ENCODE measurements at places on chromosomes 7 and 10. TPM values are rescaled to one million over a fixed set of nuclear protein-coding genes. Genes with fewer than 3 reads are reported as not detected.
A peak's percentile ranks its signal among the peaks of the same experiment; 100 is the strongest.

DNA sequence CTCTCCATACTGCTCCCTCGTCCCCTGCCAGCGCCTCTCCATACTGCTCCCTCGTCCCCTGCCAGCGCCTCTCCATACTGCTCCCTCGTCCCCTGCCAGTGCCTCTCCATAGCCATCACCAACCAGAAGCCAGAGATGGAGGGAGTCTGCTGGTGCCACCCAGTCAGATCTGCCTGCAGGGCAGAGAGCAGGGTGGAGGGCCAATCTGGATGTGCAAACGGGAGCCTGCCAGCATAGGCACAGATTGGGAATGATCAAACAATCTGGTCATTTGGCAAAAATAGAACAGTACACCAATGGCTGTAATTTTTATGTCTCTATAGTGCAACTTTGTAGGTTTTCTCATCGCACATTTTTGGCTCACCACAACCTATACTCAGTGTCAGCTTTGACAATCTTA is 76.9 kb upstream of the LRRC4 start:
- no peaks in the 10 kb centered on the region for H3K36me3 ChIP-seq
- H3K27me3 ChIP-seq = peaks cover 36% of the 10 kb centered on the region
- H3K27ac ChIP-seq = no peak overlapping the region
- H3K4me1 ChIP-seq = no peaks in the 10 kb centered on the region
- no peak overlapping the region for H3K4me3 ChIP-seq

ACSL5 gene
- polyA plus RNA-seq = 46.1 TPM

CUEDC2 gene
- polyA plus RNA-seq = 42.1 TPM

DNA sequence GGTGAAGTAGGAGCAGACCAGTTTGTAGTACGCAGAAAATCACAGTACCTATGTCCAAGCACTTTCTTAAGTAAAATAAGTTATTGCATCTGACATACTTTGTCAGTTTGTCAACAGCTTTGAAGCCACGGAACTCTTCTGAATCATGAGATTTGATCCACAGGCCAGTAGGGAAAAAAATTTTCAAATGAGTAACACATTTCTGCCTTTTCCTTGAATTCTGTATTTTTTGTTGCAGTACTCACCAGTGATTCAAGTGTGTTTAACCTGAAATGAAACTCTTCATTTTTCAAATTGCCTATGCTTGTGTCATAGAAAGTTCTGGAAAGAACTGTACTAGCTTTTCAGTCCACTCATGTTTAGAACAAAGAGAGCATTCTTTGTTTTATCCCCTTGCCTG is 337.7 kb downstream of the GATA3 start:
- H3K36me3 ChIP-seq = no peaks in the 10 kb centered on the region
- peaks cover 18% of the 10 kb centered on the region for H3K27me3 ChIP-seq
- no peaks in the 10 kb centered on the region for H3K4me1 ChIP-seq
- H3K27ac ChIP-seq = no peak overlapping the region
- no peak overlapping the region for H3K4me3 ChIP-seq
- DNase-seq = no peak

DNA sequence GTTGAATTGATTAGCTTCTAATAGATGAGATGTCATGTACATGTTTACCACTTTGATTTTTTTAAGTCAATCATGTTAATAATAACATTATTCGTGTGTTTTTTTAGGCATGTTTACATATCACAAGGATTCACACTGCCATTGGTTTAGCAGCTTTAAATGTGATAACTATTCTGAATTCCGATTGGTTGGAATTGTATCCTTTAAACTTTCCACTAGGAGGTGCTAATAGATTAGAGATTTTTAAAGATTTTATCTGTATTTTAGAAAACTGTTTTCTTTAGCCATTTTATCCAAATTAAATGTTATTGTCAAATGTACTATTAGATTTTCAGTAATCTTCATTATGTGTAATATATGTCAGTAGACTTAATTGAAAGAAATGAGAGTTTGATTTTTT is 83.2 kb downstream of the HECTD2 start:
- H3K4me1 ChIP-seq = no peaks in the 10 kb centered on the region
- H3K27ac ChIP-seq = no peak overlapping the region
- peak; percentile 65 for DNase-seq
- H3K27me3 ChIP-seq = no peaks in the 10 kb centered on the region
- no peak overlapping the region for H3K4me3 ChIP-seq

EPHB4 gene
- polyA plus RNA-seq = 45.7 TPM

PILRA gene
- polyA plus RNA-seq = 122 TPM

GRCh38 chr10:125027871-125028869 is 86.2 kb downstream of the ZRANB1 start:
- no peaks in the 10 kb centered on the region for H3K27me3 ChIP-seq
- H3K27ac ChIP-seq = no peak overlapping the region
- H3K4me1 ChIP-seq = peaks cover 8% of the 10 kb centered on the region
- DNase-seq = no peak

- no peak overlapping the region for H3K4me3 ChIP-seq
- H3K27ac ChIP-seq = no peak overlapping the region
- H3K36me3 ChIP-seq = peaks cover 20% of the 10 kb centered on the region
- no peak for DNase-seq
- no peaks in the 10 kb centered on the region for H3K4me1 ChIP-seq
- H3K27me3 ChIP-seq = no peaks in the 10 kb centered on the region
Observed at GRCh38 chr7:128997181-128997580, 57.7 kb downstream of the TNPO3 start.

GRCh38 chr7:80294346-80294745 is 159.7 kb downstream of the GNAI1 start:
- no peaks in the 10 kb centered on the region for H3K4me1 ChIP-seq
- no peak for DNase-seq
- H3K36me3 ChIP-seq = no peaks in the 10 kb centered on the region
- H3K27ac ChIP-seq = no peak overlapping the region
- H3K27me3 ChIP-seq = no peaks in the 10 kb centered on the region

PARD3 gene
- polyA plus RNA-seq = 26.3 TPM

DNA sequence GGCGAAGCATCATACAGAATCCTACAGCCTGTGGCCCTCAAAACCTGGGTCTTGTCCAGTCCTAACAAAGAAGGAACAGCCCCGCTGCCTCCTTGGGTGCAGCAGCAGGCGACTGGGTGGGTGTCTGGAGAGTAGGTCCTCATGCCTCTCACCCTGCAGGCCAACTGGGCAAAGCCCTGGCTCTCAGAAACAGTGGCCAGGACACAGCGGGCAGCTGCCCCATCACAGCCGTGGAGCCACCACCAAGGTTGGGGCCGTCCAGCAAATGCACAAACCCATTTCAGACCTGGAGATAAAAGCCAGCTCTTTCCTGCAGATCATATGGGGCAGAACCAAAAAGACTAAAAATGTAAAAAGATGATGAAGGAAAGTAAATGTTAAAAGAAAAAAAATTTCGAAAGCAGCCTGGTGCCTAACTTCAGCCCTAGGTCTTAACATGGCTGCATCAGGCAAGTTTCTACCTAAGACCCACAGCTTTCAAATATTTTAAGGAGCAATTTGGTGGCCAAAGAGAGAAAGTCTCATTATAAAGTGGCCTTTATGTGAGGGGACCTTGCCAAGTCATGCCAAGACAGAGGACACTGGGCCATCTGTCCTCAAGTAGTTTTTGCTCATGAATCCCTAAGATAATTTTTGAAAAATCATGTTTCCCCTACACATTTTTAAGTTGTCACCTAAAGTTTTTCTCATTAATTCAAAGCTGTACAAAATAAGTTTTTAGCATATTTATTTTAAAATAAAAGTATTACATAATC is 142.1 kb downstream of the PAXIP1 start:
- DNase-seq = no peak
- H3K4me3 ChIP-seq = no peak overlapping the region

MYL7 gene
- polyA plus RNA-seq = not detected

GRCh38 chr10:30433306-30433729 is 666 bp upstream of the MAP3K8 start:
- DNase-seq = peak; percentile 87
- H3K4me1 ChIP-seq = peaks cover 13% of the 10 kb centered on the region
- H3K27ac ChIP-seq = peak overlapping the region; percentile 99
- H3K27me3 ChIP-seq = no peaks in the 10 kb centered on the region
- peaks cover 2% of the 10 kb centered on the region for H3K36me3 ChIP-seq

DNA sequence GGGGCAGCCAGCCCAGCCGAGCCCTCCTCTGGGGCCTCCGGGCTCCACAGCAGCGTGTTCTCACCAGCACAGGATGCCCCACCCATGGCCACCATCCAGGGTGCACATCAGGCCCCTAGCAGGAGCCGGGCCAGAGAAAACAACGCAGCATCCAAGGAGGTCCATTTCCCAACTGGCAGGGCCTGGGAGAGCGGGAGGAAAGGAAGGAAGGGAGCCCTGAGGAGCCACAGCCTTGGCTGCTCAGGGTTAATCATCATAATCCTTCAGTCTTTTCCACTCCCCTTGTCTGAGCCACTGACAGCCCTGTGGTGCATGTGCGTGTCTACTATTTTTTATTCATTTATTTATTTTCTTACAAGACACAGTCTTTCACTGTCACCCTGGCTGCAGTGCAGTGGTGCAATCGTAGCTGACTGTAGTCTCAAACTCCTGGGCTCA is 3.6 kb downstream of the PLAC9 start:
- no peak overlapping the region for H3K4me3 ChIP-seq
- H3K27ac ChIP-seq = peak overlapping the region; percentile 45
- H3K36me3 ChIP-seq = no peaks in the 10 kb centered on the region
- peaks cover 7% of the 10 kb centered on the region for H3K4me1 ChIP-seq
- peak; percentile 93 for DNase-seq

FAM25C gene
- not detected for polyA plus RNA-seq

ATOH7 gene
- polyA plus RNA-seq = 0.08 TPM

GRCh38 chr7:141302617-141303016 is 228.8 kb downstream of the TMEM178B start:
- H3K27ac ChIP-seq = peak overlapping the region; percentile 13
- no peaks in the 10 kb centered on the region for H3K4me1 ChIP-seq
- no peaks in the 10 kb centered on the region for H3K36me3 ChIP-seq
- H3K4me3 ChIP-seq = no peak overlapping the region

DNA sequence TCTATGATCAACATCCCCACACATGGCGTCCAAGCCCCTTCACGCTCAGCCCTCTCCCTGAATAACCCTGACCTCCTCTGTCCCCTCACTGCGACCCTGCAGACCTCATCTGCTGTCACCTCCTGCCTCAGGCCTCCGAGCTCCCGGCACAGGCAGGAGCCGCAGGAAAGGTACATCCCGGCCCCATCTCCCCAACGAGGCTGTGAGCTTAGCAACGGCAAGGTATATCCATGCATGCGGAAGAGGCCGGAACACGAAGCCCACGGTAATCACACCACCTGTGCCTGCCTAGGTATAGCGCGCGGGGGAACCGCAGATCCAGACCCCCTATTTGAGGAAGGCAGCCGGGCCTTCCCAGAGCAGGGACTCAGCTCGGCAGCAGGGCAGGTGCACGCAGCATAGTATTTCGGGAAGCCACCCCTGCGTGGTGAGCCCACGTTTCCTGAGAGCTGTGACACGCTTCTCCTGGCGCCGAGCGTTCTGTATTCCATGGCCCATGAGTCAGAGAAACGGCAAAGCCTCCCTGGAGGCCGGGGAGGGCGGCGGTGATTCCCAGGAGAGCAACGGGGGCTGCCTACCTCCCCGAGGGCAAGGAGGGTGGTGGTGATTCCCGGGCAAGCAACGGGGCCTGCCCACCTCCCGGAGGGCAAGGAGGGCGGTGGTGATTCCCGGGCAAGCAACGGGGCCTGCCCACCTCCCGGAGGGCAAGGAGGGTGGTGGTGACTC is 50.1 kb upstream of the DNAAF5 start:
- no peak for DNase-seq
- no peaks in the 10 kb centered on the region for H3K4me1 ChIP-seq
- H3K4me3 ChIP-seq = no peak overlapping the region
- no peaks in the 10 kb centered on the region for H3K27me3 ChIP-seq
- peaks cover 3% of the 10 kb centered on the region for H3K36me3 ChIP-seq
- H3K27ac ChIP-seq = no peak overlapping the region

- no peak for DNase-seq
- no peak overlapping the region for H3K27ac ChIP-seq
- no peaks in the 10 kb centered on the region for H3K27me3 ChIP-seq
- peaks cover 5% of the 10 kb centered on the region for H3K4me1 ChIP-seq
Observed at GRCh38 chr10:17548162-17548561, 69.0 kb downstream of the HACD1 start.

NXPH1 gene
- polyA plus RNA-seq = not detected

DNA sequence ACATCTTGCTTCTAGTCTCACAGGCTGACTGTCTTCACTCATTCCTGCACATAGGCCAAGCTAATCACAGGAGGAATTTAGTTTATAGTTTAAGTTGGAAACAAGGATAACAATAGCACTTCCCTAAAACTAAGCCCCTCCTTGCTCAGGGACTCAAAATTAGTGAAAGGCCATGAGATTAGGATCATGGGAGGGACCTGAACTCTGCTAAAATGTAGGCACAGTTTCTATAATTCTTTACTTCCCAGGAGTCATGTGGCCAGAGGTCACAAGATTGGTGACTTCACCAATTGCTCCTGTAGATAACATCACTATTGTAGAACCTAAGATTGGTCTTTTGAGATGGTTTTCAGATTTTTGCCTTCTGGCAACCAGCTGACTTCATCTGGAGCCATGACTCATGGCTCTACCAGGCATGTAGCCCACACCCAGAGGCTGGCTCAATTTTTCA is 14.8 kb upstream of the UPP1 start:
- no peak for DNase-seq
- H3K36me3 ChIP-seq = no peaks in the 10 kb centered on the region
- H3K27ac ChIP-seq = no peak overlapping the region
- H3K4me3 ChIP-seq = no peak overlapping the region
- no peaks in the 10 kb centered on the region for H3K27me3 ChIP-seq

GIMAP1 gene
- 5.7 TPM for polyA plus RNA-seq

MYO3A gene
- polyA plus RNA-seq = 0.08 TPM

DNA sequence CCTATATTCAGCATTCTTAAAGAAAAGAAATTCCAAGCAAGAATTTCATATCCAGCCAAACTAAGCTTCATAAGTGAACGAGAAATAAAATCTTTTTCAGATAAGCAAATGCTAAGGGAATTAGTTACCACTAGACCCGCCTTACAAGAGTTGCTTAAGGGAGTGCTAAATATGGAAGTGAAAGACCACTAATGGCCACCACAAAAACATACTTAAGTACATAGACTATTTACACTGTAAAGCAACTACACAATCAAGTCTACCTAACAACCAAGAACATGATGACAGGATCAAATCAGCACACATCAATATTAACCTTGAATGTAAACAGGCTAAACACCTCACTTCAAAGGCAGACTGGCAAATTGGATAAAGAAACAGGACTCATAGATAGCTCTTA is 42.2 kb upstream of the NME8 start:
- H3K4me3 ChIP-seq = no peak overlapping the region
- no peaks in the 10 kb centered on the region for H3K27me3 ChIP-seq
- DNase-seq = no peak
- no peaks in the 10 kb centered on the region for H3K36me3 ChIP-seq
- H3K4me1 ChIP-seq = no peaks in the 10 kb centered on the region
- no peak overlapping the region for H3K27ac ChIP-seq

DNA sequence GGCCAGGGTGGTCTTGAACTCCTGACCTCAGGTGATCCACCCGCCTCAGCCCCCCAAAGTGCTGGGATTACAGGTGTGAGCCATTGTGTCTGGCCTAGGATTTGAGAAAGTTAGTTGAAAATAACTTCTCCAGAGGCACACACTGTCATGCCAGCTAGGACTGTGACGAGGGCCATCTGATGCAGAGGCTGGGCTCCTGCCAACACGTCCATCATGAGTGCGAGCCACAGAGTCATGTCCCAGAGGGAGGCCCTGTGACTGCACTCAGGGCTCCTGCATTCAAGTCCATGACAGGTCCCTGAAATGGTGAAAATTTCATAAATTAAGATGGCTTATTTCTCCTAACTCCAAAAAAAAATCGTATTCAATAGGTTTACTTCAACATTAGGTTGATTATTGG is 17.1 kb downstream of the C10orf120 start:
- no peak overlapping the region for H3K27ac ChIP-seq
- H3K4me3 ChIP-seq = no peak overlapping the region
- H3K36me3 ChIP-seq = no peaks in the 10 kb centered on the region
- no peak for DNase-seq
- H3K27me3 ChIP-seq = no peaks in the 10 kb centered on the region

Measured in lung (tissue), 17 donors.